ENCODE measurements at places on chromosomes 13 and 19.
A peak's percentile ranks its signal among the peaks of the same experiment; 100 is the strongest.

DNA sequence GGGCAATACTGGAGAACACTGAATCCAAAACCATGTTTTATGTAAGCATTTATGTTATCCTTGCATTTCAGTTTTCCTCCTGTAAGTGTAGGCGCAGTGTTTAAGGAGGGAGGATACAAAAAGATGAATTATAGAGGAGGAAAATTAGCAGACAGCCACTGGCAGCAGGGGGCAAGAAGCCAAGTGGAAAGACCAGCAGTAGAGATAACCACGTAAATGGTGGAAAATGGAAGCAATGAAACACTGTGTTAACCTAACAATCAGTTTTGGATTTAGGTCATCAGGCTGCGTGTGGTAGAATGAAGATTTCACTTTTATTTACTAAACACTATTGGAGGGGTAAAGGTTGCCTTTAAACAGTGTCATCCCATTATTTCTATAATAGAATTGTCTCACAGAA, 447.3 kb downstream of the GPC6 start:
- DNase-seq: no peak

DNA sequence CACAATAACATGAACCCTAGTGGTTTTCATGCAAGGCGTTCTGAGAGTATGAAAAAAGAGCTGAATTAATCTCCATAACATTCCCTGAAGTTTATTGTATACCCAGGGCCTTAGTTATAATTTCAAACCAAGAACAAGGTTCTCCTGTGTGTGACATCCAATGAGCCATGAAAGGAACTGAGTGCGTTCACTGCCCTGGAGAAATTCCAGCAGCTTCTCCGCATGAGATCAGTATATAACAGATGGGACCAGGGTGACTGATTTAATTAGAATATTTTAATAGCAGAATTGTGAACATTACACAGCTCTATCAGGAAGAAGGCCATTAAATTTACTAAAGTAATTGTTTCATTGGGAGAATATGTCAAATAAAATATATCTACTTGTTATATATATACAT, 1190.5 kb upstream of the SLC10A2 start:
- peak; percentile 95 for DNase-seq

GRCh38 chr13:81138353-81138980, 797.5 kb upstream of the SPRY2 start:
- no peak for DNase-seq

DNA sequence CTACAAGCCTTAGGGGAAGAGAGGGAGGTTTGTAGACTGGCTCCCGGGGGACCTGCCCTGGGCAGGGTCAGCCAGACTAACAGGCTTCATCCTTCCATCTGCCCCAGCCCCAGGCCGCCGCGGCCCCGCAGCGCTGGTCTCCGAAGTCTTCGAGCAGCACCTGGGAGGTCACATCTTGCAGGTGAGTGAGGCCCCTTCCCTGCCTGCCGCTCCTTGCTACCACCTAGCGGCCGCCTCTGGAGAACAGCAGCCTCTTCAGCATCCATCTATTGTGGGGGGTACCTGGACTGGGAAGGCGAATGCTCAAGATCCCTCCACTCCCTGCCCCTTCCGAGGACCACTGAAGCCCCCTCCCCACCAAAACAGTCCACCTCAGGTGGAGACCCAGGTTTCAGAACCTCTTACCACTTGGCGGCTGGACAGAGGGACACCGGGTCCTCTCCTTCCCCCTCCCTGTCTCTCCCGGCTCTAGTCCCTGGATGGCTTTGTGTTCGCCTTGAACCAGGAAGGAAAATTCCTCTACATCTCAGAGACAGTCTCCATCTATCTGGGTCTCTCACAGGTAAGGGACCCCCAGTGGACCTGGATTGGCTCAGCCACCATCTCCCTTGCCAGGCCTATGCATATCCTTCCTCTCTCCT, 12.7 kb downstream of the NPAS1 start:
- peak; percentile 18 for DNase-seq

DNA sequence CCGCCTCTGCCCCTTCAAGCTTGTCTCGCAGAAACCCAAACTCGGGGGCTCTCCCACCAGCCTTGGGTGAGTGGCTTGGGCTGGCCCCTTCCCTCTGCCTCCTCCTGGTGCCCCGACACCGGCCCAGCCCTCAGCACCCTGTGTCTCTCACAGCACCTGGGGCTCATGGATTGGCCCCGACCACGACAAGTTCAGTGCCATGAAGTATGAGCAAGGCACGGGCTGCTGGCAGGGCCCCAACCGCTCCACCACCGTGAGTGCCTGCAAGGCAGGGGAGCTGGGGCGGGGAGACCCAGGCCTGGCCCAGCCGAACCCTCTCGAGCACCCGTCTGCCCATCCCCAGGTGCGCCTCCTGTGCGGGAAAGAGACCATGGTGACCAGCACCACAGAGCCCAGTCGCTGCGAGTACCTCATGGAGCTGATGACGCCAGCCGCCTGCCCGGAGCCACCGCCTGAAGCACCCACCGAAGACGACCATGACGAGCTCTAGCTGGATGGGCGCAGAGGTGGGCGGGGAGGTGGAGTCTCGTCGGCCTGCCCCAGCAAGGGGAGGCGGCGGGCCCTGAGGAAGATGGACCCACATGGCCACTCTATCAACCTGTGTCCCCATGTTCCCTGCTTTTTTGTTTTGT, 13.6 kb downstream of the PRKCSH start:
- DNase-seq: no peak

- no peak for DNase-seq
Observed at GRCh38 chr13:35231426-35231825, 245.1 kb downstream of the MAB21L1 start.

DNA sequence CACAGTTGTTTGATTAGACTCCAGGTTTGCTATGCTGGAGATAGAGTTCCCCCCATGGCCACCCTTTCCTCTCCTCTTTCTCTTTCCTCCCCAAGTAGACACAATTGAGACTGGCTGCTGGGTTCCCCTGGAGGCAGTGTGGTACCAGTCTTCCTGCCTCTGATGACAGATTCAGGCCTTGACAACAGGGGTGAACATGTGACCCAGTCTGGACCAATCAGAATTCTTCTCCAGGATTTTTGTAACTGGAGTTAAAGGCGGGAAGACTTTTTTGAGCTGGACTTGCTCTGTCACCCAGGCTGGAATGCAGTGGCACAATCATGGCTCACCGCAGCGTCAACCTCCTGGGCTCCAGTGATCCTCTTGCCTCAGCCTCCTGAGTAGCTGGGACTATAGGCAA, 48.7 kb downstream of the CCNE1 start:
- DNase-seq: no peak

GRCh38 chr13:20383058-20383457, 142.6 kb downstream of the CRYL1 start:
- no peak for DNase-seq

- DNase-seq: no peak
Observed at GRCh38 chr19:3366753-3367627, 607 bp downstream of the NFIC start.

DNA sequence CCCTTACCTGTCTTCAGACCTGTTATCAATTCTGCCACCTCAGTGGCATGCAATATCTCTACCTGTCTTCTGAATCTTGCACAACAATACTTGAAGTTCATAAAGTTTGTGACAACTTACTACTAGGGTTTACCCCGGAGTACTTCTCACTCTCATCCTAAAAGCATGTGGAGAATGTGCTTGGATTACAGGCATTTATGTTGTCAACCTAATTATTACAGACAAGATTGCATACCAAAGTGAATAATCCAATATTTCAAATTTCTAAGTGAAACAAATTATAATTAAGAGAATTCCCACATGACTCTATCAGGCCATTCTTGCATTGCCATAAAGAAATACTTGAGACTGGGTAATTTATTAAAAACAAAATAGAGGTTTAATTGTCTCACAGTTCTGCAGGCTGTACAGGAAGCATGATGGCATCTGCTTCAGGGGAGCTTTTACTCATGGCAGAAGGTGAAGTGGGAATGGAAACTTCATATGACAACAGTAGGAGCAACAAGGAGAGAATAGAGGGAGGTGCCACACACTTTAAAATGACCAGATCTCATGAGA, 661.0 kb upstream of the SPRY2 start:
- no peak for DNase-seq

DNA sequence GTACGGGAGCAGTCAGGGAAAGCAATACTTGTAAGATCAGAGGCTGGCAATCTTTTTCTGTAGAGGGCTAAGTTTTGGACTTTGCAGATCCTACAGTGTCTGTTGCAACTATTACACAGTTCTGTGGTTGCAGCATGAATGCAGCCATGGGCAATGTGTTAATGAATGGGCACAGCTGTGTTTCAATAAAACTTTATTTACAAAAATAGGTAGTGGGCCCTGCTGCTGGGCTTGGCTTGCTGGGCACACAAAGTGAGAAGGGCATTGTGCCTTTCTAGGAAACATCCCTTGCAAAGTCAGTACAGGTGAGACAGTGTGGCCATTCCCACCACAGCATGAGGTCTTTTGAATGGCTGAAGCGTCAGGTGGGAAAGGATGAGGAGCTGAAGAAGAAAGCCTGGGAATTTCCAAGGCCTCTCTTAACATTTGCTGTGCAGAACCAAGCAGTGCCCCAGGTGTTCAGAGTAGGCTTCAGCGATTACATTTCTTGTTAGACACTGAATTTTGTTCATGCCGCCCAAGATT, 9.1 kb downstream of the KL start:
- no peak for DNase-seq

DNA sequence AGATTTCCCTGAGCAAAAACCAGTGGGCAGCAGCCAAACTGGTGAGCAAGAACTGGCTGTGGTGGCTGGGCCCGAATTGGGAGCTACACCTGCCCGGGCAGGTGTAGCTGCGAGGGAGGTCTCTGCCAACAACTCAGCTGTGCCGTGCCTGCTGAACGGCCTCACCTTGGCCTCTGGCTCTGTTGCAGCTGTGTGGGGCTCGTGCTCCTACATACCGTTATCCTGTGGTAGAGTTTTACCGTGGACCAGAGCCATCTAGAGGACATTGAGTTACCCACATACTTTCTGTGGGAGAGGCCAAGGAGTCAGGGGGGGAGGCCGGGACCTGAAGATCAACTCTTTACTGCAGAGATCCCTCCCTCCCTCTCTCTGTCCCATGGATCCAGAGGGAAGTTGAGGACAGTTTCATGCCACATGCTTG, 113.2 kb downstream of the TM9SF2 start:
- no peak for DNase-seq

DNA sequence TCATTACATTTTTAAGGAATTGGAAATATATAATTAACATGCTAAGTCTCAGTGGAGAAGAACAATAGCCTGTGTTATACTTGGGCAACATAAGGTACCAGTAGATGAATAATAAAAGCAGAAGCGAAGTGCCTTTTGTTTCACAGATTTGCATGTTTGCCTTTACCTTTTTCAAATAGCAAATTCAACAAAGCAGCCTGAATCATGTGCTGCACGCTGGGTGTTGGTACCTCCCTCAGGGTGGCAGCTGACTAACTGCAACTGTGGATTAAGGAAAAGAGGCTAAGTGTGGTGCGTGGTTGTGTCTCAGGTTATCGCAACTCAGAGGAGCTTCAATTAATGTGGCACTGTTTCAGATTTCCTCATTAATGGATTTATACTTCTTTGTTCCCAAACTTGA, 189.0 kb downstream of the LMO7 start:
- no peak for DNase-seq

DNA sequence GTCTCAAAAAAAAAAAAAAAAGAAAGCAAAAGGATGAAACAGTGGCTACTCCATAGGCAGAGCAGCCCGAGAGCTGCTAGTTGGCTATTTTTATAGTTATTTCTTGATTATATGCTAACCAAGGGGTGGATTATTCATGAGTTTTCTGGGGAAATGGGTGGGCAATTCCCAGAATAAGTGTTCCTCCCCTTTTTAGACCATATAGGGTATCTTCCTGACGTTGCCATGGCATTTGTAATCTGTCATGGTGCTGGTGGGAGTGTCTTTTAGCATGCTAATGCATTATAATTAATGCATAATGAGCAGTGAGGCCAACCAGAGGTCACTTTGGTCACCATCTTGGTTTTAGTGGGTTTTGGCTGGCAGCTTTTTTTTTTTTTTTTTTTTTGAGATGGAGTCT, 25.4 kb upstream of the OR10H1 start:
- DNase-seq: no peak

DNA sequence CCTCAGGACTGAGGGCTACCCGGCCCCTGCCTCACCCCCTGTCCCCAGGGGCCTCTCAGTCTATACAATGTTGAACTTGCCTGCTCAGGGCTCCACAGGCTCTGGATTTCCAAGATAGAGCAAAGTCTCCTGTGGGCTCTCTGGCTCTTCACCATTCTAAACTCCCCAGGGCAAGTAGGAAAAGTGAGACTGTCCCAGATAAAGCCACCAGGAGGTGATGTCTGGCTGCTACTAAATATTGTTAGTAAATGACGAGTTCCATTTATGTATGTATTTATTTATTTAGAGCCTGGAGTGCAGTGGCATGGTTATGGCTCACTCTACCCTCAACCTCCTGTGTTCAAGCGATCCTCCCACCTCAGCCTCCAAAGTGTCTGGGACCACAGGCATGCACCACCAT, 73.6 kb upstream of the SIAH3 start:
- DNase-seq: no peak

DNA sequence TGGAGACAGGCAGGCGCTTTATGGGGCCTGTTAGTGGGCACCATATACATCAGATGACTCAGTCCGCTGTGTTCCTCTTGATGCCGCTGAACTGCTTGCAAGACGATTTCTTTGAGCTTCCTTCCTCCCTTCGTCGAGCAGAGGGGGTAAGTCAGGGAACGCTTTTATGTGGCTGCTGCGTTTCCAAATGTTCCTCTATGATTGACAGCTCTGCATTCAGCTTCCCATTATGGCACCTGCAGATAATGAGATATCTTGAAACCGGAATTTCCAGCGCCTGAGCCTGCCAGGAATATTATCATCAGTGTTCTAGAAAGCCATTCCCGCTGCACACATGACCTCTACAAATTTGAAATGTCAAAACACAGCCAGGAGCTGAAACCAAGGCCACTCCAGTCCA, 257.0 kb downstream of the TSHZ3 start:
- no peak for DNase-seq

GRCh38 chr19:47229676-47230053, 1.3 kb downstream of the BBC3 start:
- DNase-seq: no peak

DNA sequence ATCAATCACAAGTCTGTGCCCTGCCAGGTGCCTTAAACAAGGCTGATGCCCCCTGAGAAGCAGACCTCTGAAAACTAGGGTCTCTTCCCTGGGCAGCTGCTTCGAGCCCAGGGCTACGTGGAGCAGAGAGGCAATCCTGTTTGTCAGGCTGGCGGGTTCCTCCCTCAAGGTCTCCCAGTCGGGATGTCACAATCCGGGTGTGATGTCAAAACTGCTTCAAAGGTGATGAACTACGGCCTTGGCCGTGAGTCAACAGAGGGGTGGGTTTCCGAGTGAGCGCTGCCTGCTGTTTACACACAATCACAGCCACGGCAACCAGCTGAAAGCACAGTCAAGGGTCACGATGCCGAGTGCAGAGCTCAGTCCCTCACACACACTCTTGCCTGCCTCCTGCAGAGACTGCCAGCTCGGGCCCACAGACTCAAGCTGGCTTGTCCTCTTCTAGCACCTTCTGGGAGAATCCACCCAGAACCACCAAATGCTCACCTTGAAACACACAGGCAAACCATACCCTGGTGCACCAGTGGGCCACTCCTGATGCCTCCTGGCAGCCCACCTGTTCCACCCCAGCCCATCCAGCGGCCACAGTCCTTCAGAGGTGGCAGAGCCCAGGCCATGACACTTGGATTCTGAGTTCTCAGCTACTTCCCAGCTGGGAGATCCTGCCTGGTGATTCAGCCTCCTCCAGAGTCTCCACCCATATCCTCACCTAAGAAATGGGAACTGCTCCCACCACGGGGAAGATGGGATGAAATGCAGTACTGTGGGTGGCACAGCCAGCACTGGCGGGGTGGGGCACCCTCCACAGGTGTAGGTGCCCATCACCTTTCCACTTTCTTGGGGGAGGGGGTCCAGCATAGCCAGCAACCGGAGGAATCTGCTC, 6.8 kb downstream of the ELL start:
- DNase-seq: no peak

GRCh38 chr19:50356691-50357177, 8.7 kb downstream of the NAPSA start:
- no peak for DNase-seq
